ENCODE measurements at places on chromosomes 11 and 22.

GRCh38 chr11:31645747-31646146 lies 136.2 kb downstream of the ELP4 start:
- DNase-seq, result peak; percentile 88

DNA sequence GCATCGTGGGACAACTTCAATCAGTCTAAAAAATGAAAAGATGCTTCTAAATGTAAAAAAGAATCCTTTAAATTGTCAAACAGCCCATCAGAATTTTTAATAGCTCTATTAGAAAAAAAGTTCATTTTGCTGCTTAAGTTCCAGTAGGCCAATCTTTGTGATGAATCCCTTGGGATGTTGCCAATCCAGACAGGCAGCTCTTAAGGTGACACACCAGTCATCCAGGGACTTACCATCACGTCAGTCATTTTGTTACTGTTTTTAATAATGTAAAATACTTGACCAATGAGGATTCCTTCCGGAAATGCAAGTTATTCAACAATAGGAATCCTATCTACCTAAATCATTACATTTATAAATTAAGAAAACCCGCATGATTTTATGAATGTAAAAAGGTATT lies 47.8 kb upstream of the TMEM45B start:
- DNase-seq, result no peak

DNA sequence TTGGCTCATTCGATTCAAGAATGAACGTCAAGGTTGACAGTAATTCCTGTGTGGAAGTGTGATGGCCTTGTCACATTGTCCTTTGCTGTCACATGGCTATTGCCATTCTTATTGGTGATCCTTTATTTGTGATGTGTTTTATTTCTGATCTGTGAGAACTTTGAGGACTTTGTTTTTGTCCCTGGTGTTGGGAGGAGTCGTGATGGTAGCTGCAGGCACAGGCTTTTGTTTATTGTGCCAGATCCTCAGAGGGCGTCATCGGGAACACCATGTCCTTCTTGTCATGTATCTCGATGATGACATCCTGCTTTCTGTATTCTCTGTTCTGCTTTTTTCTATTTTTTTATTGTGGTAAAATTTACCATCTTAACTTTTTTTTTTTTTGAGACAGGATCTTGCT lies 5.6 kb downstream of the PICK1 start:
- no peak for DNase-seq

GRCh38 chr11:95545116-95545875 lies 244.3 kb downstream of the FAM76B start:
- no peak for DNase-seq

- DNase-seq, result no peak
Observed at GRCh38 chr22:24289741-24290163, 19.1 kb downstream of the SPECC1L start.

DNA sequence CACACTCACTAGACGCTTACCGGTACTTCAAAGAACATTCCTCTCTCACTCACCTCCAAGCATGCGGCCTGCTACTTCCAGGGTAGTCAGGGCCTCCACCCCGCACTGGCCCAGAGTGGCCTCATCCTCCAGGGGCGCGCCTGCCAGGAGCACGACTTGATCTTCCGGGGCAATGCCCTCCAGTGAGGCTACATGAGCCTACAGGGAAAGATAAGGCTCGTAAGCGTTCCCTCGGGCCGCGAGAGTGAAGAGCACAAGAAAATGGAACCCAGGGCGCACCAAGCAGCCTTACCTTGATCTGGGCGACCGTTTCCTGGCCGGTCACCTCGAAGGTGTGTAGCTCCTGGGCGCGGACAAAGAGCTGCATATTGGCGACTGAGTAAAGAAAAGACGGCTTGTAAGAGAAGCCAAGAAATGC lies 478 bp downstream of the FAU start:
- no peak for DNase-seq

- DNase-seq, result no peak
Observed at GRCh38 chr11:117792992-117793391, 4.0 kb downstream of the DSCAML1 start.

DNA sequence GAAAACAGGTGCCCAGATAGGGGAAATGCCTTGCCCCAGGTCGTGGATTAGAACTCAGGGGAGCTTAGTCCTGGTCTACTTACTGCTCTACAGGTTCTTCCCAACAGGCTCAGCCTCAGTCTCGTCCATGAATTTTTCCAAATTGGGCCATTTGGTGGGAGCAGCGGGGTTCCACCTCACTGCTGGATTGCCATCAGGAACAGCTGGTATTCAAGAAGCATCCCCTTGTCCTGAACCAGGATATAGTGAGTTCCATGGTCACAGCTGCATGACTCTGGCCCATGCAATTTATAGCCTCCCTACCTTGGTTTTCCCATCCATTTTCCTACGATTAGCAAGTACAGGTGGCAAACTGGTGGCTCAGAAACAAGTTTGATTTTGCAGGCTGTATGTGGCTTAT lies 6.6 kb upstream of the UBE2L6 start:
- no peak for DNase-seq

DNA sequence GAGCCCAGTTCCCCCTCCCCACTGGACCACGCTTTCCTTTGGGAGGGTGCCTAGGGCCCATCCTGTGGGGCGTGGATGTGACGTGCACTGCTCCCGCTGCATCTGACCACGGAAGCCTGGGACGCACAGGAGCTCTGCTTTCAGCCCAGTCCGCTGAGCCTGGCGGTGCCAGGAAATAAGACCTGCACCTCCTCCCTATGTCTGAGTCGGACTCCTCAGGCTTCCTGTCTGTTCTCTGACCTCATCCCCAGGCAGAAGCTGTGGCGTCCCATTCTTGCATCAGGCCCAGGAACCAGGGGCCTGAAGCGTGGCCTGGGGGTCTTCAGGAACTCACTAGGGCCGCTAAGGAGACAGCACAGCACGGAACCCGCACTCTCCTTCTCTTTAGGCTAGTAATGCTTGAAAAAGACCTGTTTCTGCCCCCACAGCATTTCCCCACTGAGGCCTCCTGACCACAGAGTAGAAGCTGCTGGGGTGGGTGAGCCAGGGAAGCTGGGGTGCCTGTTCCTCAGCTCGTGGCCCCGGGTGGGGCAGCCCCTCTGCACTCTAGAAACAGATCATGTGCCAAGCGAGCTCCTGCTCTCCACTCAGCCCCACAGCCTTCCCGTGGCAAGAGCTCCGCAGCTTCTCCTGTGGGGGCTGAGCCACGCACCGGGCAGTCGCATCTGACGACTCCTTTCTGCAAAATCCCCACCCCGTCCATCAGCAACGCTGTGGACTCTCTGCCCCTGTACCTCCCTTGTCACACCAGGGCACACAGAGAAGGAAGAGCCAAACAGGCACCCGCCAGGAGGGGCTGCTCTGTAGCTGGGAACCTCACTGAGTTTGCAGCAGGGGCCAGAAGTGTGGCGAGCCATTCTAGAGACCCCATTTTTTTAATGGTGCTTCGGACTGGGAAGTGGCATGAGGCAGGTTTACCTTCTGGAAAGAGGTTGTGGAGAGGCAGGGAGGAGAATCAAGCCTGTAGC lies 22.6 kb downstream of the MOV10L1 start:
- peak; percentile 60 for DNase-seq

DNA sequence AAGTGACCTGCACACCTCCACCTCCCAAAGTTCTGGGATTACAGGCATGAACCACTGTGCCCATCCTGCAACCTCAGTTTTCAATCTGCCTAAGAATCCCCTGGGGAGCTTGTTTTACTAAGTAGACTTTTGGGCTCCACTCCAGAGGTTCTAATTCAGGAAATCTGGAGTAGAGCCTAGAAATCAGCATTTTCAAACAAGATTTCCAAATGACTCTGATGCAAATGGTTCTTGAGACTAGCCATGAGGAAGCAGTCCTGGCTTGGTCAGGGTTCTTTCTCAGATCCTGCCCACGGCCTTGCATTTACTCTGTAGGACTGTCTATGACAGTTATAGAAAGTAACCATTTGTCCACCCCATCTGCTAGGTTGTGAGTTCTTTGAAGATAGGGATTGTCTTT lies 1.6 kb upstream of the KCNE3 start:
- no peak for DNase-seq

GRCh38 chr11:63014408-63015055 lies 1.1 kb downstream of the SLC22A8 start:
- no peak for DNase-seq

Data from non-pigmented ciliary epithelial cell (primary cell).